ENCODE measurements at places on chromosomes 1 and 21.

DNA sequence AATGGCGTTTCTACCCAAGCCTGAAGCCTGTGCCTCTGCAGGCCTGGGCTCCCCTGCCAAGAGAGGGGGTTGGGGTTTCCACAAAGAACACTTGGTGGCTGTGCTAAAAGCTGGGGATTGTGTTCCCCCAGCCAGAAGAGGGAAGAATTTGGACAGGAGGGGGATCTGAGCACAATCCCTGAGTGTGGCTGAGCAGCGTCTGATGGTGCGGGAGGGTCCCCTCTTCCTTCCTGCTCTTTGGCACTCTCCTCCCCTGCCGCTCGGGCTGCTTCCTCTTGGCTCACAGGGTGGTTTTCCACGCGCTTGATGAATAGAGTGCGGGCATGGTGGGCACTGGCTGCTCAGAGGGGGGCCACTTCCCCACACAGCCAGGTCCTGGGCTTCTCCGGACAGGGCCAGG is 3.7 kb downstream of the GPR37L1 start:
- H3K27me3 ChIP-seq: peaks cover 2% of the 10 kb centered on the region
- peak; percentile 53 for DNase-seq
- H3K27ac ChIP-seq: no peak overlapping the region
- peaks cover 12% of the 10 kb centered on the region for H3K4me1 ChIP-seq
- no peaks in the 10 kb centered on the region for H3K36me3 ChIP-seq

- no peaks in the 10 kb centered on the region for H3K36me3 ChIP-seq
- no peak overlapping the region for H3K4me3 ChIP-seq
- no peaks in the 10 kb centered on the region for H3K27me3 ChIP-seq
These were observed 147.1 kb downstream of the DNM3 start for GRCh38 chr1:171988243-171988885.

- no peak for DNase-seq
- H3K36me3 ChIP-seq: no peaks in the 10 kb centered on the region
- peaks cover 36% of the 10 kb centered on the region for H3K4me1 ChIP-seq
- H3K27me3 ChIP-seq: no peaks in the 10 kb centered on the region
- H3K4me3 ChIP-seq: no peak overlapping the region
- H3K27ac ChIP-seq: no peak overlapping the region
These were observed 187.1 kb upstream of the SGIP1 start for GRCh38 chr1:66346873-66347272.

DNA sequence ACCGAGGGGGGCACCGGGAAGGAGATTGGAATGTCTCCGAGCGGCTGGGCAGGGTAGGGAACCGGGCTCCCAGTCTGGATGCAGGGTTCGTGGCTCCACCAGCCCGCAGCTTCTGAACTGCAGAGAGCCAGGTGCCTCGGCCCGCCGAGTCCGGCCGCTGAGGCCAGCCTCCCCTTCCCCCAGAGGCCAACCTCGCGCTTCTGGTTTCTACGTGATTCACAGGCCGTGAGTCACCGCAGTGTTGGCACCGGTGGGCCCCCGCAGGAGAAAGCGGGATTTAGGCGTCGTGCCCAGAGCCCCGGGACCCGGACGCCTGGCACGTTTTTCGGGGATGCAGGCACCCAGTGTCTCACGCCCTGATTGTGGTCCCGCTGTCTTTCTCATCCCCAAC is 458 bp downstream of the CRABP2 start:
- H3K36me3 ChIP-seq: no peaks in the 10 kb centered on the region
- H3K27me3 ChIP-seq: peaks cover 33% of the 10 kb centered on the region
- no peak overlapping the region for H3K4me3 ChIP-seq
- H3K4me1 ChIP-seq: peaks cover 25% of the 10 kb centered on the region
- no peak overlapping the region for H3K27ac ChIP-seq

- H3K4me1 ChIP-seq: peaks cover 16% of the 10 kb centered on the region
- no peak overlapping the region for H3K27ac ChIP-seq
- H3K4me3 ChIP-seq: no peak overlapping the region
These were observed 160.1 kb downstream of the FASLG start for GRCh38 chr1:172818841-172819527.

- no peaks in the 10 kb centered on the region for H3K27me3 ChIP-seq
- H3K36me3 ChIP-seq: no peaks in the 10 kb centered on the region
- no peak overlapping the region for H3K27ac ChIP-seq
- no peak overlapping the region for H3K4me3 ChIP-seq
These were observed 42.0 kb upstream of the SCCPDH start for GRCh38 chr1:246681900-246682895.

DNA sequence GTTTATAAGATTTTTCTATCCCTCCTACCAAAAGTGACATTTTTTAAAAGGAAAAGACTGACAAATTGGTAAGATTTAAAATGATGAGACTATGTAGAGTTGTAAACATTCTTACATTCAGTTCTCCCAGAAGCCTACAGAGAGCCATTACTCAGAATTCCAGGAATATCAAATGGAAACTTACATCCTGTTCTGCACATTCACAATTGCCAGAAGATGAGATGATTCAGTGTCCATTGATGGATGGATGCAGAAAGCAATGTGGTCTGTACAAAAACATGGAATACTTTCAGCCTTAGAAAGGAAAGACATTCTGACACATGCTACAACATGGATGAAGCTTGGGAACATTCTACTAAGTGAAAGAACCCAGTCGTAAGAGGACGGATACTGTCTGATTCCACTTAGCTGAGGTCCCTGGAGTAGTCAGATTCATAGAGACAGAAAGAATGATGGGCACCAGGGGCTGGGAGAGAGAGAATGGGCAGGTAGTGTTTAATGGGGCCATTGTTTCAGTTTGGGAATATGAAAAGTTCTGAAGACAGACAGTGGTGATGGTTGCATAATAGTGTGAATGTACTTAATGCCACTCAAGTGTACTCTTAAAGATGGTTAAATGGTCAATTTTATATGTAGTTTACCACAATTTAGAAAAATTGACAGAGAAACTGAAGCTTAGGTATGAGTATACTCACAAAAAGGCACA is 16.6 kb downstream of the MX1 start:
- H3K4me1 ChIP-seq: no peaks in the 10 kb centered on the region
- H3K27ac ChIP-seq: no peak overlapping the region
- no peaks in the 10 kb centered on the region for H3K36me3 ChIP-seq

GRCh38 chr1:64748222-64748621 is 3.3 kb downstream of the RAVER2 start:
- H3K4me1 ChIP-seq: peaks cover 11% of the 10 kb centered on the region
- H3K27me3 ChIP-seq: no peaks in the 10 kb centered on the region
- H3K27ac ChIP-seq: no peak overlapping the region
- no peak overlapping the region for H3K4me3 ChIP-seq
- DNase-seq: no peak
- no peaks in the 10 kb centered on the region for H3K36me3 ChIP-seq

DNA sequence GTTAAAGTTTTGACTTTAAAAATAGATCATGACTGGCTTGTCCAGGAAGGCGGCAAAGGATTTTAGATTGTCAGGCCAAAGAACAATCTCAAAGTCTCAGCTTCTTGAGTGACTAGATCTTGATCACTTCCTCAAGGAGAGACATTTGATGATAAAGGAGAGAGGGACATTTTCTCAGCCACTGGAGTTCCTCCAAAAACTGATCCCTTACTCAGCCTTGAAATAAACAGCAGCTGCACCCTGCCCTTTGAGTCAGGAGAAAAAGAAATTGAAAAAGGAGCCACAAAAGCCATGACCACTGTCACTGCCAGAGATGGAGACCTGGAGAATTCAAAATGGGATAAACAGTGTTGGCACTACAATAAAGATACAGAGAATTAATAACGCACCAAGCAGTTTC is 288.4 kb upstream of the PRMT6 start:
- H3K27ac ChIP-seq: no peak overlapping the region
- DNase-seq: no peak
- H3K4me3 ChIP-seq: no peak overlapping the region
- H3K36me3 ChIP-seq: no peaks in the 10 kb centered on the region
- H3K27me3 ChIP-seq: no peaks in the 10 kb centered on the region

- no peak overlapping the region for H3K4me3 ChIP-seq
- peaks cover 33% of the 10 kb centered on the region for H3K4me1 ChIP-seq
- no peak for DNase-seq
- H3K27ac ChIP-seq: no peak overlapping the region
These were observed 4.3 kb downstream of the MFN2 start for GRCh38 chr1:11984576-11984975.

DNA sequence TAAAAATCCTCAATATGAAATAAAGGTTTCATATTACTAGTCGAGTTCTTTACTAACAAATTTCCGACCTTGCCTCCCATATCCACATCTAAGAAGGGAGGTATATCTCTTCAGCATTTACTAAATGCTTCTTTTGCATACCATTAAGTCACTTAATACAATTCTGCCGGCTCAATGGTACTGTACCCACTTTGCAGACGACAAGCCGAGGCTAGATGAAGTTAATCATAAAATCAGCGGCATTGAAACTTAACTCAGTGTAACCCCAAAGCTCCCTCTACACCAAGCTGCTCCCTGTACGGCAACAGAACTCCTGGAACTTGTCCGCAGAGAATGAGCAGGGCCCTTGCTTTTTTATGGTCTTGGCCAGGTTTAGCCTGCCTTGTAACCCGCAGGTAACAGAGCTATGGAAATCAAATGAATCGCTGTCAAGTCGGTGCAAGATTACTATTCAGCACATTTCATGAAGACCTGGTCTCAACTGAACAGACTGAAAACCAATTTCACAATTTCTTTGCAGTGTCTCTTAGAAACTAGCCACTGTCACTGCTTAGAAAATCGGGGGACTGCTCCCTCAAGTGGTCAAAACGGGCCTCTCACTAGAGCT is 738 bp downstream of the INTS7 start:
- DNase-seq: no peak
- H3K36me3 ChIP-seq: no peaks in the 10 kb centered on the region
- peak overlapping the region; percentile 84 for H3K4me3 ChIP-seq
- no peaks in the 10 kb centered on the region for H3K27me3 ChIP-seq
- peaks cover 8% of the 10 kb centered on the region for H3K4me1 ChIP-seq

DNA sequence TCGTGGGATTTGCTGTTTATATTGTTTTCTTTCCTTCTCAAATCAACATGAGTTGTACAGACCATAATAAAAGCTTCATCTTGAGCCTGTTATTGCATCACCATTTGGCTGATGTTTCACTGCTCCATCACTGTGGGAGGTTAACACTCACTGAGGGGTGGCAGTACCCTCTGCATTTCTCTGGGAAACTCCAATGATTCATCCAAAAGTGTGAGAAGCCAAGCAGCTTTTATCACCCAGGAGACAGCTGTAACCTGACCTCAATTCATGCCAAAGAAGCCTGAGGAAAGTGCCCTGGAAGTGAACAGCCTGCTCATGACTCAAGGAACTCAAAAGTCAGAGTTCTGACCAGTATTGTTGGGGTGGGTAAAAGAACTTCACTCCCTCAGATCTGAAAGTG is 84.1 kb downstream of the GPR88 start:
- no peaks in the 10 kb centered on the region for H3K36me3 ChIP-seq
- no peak overlapping the region for H3K27ac ChIP-seq
- H3K27me3 ChIP-seq: no peaks in the 10 kb centered on the region
- H3K4me3 ChIP-seq: no peak overlapping the region
- DNase-seq: peak; percentile 31
- no peaks in the 10 kb centered on the region for H3K4me1 ChIP-seq

DNA sequence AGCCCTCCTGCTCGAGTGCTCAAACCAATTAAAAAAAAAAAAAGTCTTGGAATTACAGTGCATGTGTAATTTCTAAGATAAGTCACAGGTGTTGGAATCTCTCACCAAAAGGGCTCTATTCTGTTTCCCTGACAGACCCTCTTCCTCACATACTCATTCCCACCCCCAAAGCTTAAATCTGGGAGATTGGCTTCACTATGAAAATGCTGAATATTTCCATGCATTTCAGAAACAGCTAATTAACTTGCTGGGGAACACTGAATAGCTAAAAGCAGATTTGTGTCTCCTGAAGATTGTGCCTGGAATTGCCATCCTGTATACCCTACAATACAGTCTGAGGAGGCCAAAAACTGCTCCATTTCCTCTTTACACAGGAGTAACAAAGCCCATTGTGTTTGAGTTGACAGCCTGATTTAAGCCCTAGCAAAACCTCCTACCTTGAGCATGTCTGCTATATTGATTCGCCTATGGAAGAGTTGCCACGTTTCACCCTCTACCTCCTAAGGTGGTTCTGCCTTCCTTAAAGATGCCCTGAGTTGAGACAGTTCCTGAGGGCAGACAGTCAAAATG is 1.4 kb upstream of the PIK3R3 start:
- H3K4me1 ChIP-seq: peaks cover 32% of the 10 kb centered on the region
- H3K36me3 ChIP-seq: no peaks in the 10 kb centered on the region
- H3K27ac ChIP-seq: peak overlapping the region; percentile 5

- H3K4me1 ChIP-seq: peaks cover 15% of the 10 kb centered on the region
- H3K4me3 ChIP-seq: no peak overlapping the region
- H3K27ac ChIP-seq: no peak overlapping the region
- no peaks in the 10 kb centered on the region for H3K36me3 ChIP-seq
These were observed 796.9 kb downstream of the ADGRL2 start for GRCh38 chr1:82597649-82598048.

GRCh38 chr1:22204989-22205913 is 62.4 kb upstream of the WNT4 start:
- no peaks in the 10 kb centered on the region for H3K36me3 ChIP-seq
- no peak for DNase-seq
- no peak overlapping the region for H3K27ac ChIP-seq
- peaks cover 19% of the 10 kb centered on the region for H3K27me3 ChIP-seq
- no peaks in the 10 kb centered on the region for H3K4me1 ChIP-seq
- no peak overlapping the region for H3K4me3 ChIP-seq

DNA sequence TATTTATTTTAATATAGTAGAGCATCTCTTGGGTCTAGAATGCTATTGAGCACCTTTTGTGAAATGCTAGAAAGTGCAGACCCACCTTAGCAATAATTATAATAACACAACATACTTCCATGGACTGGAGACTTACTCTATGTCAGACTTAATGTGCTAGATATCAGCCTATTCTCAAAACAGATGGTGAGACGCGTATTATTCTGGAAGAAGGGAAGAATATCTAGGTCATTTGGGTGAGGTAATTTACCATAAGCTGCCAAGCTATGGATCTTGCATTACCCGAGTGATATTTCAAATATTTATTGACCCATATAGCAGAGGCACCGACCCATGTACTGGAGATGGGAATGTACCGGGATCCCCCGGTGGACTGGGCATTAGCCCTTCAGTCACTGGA is 20.6 kb upstream of the IFNLR1 start:
- H3K4me1 ChIP-seq: no peaks in the 10 kb centered on the region
- no peak for DNase-seq
- H3K4me3 ChIP-seq: no peak overlapping the region
- H3K36me3 ChIP-seq: no peaks in the 10 kb centered on the region

DNA sequence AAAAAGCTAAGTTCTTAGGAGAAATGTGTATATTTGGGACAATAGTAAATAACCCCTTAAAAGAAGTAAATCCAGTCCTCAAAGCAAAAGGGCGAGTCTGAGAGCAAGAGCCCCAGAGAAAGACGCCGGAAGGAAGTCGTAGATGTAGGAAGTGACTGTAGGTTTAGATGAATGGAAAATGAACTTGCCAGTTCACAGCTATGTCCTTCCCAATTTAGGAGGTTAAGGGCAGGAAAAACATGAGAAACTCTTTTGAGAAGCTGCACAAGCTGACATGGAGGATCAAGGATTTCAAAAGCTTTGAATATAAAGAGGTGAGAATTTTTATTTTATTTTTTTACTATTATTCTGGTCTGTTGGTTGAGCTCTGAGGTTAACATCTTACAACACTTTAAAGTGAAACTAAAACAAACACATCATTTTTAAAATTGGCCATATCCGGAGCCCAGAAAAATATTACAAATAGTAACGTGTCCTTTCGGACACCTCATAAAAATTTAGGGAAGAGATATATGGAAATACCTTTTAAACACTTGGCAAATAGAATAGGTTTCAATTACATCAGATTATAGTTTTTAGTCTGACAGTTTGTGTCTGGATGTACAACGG is 1178.6 kb downstream of the MRPL39 start:
- H3K27me3 ChIP-seq: no peaks in the 10 kb centered on the region
- H3K36me3 ChIP-seq: no peaks in the 10 kb centered on the region
- H3K4me1 ChIP-seq: no peaks in the 10 kb centered on the region

Measured in common myeloid progenitor, CD34-positive (primary cell).